Stimulated activated CD8-positive, alpha-beta memory T cell treated with anti-CD3 and anti-CD28 coated beads, Interleukin-15, amount 100 ng/mL, for 4 hours (primary cell): ENCODE measurements at places on chromosomes 13 and 19.
A peak's percentile ranks its signal among the peaks of the same experiment; 100 is the strongest.

- peak; percentile 23 for DNase-seq
Observed at GRCh38 chr19:48290771-48291488, 21.0 kb downstream of the ZNF114 start.

DNA sequence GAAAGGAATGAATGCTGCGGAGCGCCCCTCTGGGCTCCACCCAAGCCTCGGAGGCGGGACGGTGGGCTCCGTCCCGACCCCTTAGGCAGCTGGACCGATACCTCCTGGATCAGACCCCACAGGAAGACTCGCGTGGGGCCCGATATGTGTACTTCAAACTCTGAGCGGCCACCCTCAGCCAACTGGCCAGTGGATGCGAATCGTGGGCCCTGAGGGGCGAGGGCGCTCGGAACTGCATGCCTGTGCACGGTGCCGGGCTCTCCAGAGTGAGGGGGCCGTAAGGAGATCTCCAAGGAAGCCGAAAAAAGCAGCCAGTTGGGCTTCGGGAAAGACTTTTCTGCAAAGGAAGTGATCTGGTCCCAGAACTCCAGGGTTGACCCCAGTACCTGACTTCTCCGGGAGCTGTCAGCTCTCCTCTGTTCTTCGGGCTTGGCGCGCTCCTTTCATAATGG, 8.6 kb downstream of the PDX1 start:
- no peak for DNase-seq

DNA sequence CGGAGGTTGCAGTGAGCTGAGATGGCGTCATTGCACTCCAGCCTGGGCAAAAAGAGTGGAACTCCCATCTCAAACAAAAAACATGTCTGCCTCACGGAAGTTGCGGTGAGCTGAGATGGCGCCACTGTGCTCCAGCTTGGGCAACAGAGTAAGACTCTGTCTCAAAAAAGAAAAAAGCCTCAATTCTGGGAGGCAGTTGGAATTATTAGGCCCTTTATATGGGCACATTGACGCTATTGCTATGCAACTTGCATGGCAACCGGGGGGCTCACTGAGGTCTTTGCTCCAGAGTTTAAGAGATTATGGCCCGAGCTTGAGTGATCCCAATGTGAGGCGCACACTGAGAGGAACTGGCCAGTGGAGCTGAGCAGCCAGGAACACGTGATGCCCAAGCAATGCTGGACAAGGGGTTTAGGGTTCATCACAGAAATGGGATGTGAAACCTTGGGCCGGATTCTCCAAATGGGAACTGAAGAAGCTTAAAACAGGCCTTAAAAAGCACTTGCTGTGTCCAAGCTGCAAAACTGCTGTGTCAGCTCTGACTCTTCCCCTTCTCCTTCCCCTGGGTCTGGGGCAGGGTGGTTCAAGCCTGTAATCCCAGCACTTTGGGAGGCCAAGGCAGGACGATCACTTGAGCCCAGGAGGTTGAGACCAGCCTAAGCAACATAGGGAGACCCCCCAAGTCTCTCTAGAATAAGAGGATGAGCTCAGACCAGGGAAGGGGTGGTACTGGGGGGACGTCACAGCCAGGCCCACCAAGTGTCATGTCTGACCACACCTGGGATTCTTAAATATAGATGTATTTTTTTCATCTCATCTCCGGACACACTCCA, 2.5 kb downstream of the FTL start:
- DNase-seq: no peak

DNA sequence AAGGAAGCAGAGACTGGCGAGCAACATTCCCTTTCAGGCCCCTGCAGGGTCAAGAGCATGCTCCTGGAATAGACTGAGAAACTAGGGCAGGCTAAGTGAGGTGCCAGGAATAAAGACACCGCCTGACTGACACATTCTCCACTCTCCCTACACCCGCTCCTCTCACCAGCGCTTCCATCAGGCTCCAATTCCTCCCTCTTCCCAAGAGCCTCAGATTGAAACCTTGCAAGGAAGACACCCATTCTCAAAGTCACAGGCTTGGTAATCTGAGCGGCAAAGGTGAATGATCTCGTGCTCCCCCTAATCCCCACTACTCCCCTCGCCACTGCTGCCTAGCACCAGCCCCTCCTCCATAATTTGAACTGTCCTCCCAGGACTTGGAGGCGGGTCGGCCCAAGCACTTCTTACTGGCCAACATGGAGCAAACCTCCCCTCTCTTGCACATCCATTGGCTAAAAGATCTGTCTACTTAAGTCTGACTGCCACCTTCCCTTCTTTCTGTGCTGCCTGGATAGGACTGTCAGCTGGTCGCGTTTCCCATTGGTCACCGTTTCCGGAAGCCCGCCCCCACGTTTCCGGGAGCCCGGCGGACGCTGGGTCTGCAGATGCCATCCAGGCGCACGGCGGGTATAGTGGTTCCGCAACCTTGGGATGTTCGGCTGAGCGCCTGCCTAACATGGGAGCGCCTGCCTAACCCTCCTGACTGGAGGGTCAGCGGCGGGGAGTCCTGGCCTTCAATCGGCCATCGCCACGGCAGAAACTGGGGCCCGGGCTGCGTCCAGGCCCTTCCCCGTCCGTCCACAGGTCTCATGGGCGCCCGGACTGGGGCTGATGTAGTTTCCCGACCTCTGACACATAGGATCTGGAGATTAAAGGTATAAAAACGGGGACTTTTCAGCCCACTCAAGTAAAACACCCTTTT, 33.6 kb downstream of the ZNF383 start:
- DNase-seq: no peak

- DNase-seq: no peak
Observed at GRCh38 chr13:106159295-106160195, 375.9 kb downstream of the EFNB2 start.

- DNase-seq: no peak
Observed at GRCh38 chr13:91056746-91057145, 290.7 kb upstream of the MIR17HG start.

- DNase-seq: no peak
Observed at GRCh38 chr19:49710372-49710951, 19.5 kb downstream of the CPT1C start.

- no peak for DNase-seq
Observed at GRCh38 chr13:42028113-42028799, 20.2 kb upstream of the DGKH start.

- no peak for DNase-seq
Observed at GRCh38 chr19:19451429-19452242, 46.2 kb downstream of the GATAD2A start.

- no peak for DNase-seq
Observed at GRCh38 chr13:46389457-46390451, 2.7 kb upstream of the RUBCNL start.

- no peak for DNase-seq
Observed at GRCh38 chr19:14391156-14391821, 10.0 kb downstream of the ADGRE5 start.

DNA sequence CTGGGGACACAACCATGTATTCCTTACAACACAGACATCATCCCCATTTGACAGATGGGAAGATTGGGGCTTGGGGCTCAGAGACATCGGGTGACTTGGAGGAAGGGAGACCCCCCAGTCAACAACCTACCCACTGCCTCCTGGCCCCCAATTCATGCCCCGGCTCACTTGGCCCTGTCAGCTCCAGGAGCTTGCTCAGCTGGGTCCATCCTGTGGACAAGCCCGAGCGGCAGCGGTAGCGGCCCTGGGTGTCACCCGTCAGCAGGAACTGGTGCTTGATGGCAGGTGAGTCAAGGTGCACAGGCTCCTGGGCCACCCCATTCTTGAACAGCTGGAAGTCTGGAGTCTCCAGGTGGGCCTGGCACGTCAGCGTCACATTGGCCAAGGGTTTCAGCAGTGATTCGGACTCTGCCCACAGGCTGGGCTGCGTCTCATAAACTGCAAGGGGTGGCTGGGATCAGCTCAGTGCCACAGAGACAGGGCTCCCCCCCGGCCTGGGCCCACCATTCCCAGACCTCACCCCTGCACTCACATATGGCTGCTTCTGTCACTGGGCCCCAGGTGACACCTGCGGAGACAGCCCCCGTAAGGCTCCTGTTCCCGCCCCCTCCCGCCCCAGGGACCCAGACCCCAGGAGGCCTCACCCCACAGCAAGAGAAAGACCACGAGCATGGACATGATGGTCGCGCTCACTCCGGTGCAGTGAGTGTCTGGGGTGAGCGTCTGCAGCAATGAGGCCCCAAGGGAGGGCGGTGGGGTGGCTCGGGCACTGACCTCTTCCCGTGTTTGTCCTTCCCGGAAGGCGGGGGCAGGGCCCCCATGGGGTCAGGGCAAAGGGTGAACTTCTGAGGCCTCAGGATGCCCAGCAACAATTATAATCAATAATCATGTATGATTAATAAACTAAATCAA, at the start of gene A1BG:
Gene A1BG, minus strand, starts transcription at position 733 of the 912 bp plus-strand sequence. Its CDS starts 55 bp downstream, at position 678.
- no peak for DNase-seq

- DNase-seq: peak; percentile 27
Observed at GRCh38 chr13:75482070-75482819, at the start of gene TBC1D4. TSS of gene TBC1D4 (minus strand) at chr13:75482169. CDS start at chr13:75481767, 402 bp downstream.

DNA sequence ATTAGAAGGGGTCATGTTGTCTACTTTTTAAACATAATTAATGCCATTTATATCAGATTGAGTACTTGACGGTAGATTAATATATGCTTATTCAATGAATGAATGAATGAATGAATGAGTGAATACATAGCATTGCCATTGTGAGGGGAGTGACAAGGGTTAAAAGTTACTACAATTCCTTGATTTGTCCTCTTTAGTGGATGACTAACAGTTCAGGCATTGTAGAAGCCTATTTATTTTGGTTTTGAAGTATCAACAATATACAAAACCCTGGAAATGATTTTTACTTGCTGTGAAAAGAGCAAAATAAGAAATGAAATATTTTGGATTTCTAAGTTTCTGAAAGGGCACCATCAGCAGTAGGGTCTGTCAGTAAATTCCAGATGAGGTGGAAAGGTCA, 122.7 kb downstream of the CYSLTR2 start:
- DNase-seq: no peak

DNA sequence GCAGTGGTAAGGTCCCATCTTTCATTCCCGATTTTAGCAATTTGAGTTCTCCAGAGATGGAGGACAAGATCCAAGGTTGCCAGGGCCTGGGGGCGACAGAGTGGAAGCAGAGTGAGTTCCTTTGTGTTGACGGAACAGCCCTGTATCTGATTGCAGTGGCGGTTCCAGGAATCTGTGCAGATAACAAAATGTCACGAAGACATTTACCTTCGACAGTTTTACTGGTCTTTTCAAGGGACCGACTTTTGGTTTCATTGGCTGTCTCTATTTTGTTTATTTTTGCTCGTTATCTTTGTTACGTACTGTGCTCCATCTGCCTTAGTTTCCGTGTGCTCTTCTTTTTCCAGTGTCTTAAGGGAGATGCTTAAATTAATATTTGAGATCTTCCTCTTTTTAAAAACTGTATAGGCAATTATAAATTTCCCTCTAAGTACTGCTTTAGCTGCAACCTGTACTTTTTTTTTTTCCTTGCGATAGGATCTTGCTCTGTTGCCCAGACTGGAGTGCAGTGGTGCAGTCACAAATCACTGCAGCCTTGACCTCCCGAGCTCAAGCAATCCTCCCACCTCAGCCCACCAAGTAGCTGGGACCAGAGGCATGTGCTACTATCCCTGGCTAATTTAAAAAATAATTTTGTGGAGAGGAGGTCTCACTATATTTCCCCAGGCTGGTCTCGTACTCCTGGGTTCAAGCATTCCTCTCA, 23.2 kb downstream of the KDM4B start:
- DNase-seq: no peak
